Caki2 (cell line): ENCODE measurements at places on chromosomes 2 and 18. TPM values are rescaled to one million over a fixed set of nuclear protein-coding genes. Genes with fewer than 3 reads are reported as not detected.

DNA sequence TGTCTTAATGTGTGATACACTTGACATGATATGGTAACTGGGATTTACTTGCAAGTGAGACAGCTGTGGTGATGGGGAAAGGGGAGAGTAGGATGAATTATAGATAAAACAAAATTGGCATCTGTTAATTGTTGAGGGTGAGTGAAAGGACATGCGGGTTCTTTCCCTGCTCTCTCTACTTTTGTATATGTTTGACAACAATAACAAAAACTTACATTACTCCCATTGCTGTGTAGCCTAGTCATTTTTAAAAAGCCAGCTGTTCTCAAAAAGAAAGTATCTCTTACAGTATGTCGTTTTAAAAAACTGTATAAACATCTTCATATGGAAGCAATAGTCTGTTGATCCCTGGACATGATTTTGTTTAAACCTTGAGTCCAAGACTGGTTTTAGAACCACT lies 117.6 kb downstream of the MYO1B start:
- DNase-seq = no peak

DNA sequence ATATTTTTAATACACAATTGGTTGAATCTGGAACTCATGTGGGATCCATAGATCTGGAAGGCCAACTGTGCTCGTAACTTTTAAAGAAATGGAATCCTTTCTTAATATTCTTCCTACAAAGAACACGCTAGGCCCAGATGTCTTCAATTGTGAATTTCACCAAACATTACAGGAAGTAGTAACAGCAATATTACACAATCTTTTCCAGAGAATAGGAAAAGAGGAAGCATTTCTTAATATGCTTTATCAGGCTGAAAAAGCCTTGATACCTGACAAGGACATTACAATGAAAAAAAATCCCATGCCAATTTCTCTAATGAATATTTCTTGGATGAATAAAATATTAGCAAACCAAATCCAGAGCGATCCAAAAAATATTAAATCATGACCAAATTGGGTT lies 80.3 kb upstream of the HAAO start:
- DNase-seq = no peak

- no peak for DNase-seq
Observed at GRCh38 chr18:3679241-3679640, 229.3 kb downstream of the TGIF1 start.

DNA sequence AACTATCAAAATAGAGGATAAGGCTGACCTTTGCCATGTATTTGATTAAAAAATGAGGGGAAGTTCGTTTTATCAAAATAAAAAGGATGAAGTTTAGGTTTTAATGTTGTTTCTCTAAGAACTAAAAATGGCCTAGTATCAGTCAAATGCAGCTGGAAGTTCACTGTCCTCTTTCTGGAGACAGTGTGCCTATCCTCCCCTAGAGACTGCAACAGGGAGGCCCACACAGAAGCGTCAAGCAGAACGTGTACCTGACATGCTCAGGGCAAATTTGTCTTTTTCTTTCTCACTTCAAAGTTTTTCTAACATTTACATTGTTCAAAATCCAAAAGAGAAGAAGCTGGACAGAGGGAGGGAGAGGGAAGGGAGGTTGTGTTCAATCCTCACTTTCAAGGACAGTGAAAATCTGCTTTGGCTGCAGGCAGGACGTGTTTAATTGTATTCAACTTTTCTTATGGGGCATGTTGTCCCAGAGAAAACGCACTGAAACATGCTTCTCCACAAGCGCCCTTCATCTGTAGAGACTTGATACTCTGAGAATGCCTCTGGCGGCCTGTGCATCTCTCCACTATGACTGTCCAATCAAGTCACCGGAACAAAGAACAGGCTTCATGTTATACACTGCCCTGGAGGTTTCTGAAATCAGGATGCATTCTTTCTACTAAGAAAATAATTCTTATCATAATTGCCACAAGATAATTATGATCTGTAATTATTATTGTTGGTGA lies 65.1 kb downstream of the FAM210A start:
- DNase-seq = no peak

DNA sequence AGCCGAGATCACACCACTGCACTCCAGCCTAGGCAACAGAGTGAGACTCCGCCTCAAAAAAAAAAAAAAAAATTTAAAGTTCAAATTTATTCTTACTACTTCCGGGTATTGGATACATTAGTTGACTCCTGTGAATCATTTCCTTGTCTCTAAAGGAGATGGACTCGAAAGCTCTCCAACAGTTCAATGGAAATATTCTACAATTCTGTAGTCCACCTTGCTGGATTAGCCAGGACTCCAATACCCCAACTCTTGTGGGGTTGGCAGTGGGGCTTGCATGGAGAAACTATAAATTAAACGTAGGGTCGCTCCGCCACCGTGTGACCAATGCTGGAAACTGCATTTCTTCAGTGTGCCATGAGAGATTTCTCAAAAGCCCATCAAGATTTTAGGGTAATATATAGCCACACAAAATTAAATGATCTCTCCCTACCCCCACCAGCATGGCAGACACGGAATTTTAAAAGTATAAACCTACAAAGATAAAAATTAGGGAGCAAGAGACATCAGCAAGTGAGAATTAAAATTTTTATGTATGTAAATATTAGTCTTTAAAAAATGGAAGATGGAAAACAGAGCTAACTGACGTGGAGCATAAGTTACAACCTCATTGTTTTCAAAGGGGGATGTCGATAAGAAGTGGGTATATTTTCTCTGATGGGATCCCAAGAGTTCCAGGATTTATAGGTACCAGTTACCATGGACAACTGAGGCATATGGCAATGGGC lies 27.8 kb upstream of the GAREM2 start:
- peak; percentile 75 for DNase-seq

GRCh38 chr2:147083664-147084063 lies 761.2 kb upstream of the ACVR2A start:
- DNase-seq = no peak

DNA sequence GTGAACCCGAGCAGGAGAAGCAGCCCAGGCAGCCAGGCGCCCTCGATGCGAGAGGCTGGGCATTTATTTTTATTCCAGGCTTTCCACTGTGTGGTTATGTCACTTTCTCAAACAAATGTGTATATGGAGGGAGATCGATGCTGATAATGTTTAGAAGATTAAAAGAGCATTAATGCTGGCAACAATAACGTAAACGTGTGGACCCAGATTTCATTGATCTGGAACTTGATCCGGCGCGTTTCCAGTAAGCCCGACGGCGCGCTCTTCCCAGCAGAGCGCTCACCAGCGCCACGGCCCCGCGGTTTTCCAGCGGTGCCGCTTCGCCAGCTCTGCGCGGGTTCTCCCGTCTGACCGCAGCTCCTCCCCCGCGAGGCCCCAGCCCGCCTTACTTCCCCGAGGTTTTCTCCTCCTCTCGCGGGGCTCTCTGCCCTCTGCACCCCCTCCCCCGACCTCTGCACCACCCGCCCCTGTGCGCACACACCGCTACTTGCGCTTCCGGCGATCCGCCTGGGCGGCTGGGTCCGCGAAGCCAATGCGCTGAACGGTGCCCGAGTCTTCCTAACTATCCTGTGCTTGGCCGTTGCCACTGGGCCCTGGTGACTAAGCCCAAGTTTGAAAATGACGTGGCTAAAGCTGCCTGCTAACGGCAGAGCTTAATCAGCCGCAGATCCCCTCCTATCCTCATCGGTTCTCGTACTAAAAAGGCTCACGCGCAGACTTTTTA lies 6.1 kb downstream of the ONECUT2 start:
- no peak for DNase-seq

DNA sequence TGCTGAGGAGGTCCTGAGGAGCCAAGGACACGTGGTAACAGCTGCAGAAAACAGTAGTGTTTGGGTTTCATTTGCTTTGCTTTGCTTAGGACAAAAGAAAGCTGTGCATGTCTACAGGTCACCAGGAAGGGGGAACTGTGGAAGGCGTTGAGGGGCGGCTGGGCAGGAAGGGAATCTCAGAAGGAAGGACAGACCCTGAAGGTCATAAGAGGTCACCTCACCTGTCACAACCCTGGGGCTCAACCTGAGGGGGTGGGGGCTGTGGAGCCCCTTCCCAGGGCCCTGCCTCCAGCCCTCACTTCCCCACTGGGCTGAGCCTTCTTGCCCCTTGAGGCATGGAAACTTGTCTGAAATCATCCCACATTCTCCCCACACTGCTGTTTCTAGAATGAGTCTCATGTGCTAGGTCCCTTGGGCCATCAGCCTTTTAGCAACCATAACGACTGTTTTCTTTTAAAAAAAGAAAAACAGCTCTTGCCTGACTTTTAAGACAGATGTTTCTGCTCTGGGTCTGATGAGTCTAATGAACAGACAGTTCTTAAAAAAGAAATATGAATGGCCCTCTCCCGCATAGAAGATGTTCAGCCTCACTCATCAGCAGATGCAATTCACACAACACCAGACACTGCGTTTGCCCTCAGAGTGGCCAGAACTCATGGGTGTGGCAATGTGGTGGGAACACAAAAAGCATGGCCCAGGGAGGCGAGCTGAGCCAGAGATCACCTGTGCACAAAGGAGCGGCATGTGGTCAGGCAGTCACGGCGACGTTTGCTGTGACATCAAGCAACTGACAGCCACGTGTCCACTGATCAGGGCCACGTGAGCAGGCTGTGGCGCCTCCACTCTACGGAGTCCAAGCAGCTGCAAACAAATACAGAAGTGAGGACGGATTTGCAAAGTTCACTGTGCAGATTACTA lies 84.0 kb downstream of the SEPTIN10 start:
- no peak for DNase-seq

GRCh38 chr2:121346859-121347258 lies 61.9 kb upstream of the TFCP2L1 start:
- no peak for DNase-seq

- no peak for DNase-seq
Observed at GRCh38 chr2:239369631-239370161, 31.1 kb downstream of the HDAC4 start.

DNA sequence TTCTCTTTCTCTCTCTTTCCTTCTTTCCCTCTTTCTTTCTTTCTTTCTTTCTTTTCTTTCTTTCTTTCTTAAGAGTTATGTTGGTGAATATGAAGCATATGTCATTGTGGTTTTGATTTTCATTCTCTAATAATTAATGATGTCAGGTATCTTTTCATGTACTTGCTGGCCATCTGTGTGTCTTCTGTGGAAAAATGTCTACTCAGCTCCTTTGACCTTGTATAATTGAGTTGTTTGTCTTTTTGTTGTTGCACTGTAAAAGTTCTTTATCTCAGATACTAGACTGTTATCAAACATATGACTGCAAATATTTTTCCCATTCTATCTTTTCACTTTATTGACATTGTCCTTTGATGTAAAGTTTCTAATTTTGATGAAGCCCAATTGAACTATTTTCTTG lies 645.1 kb downstream of the CNTNAP5 start:
- no peak for DNase-seq

- no peak for DNase-seq
Observed at GRCh38 chr2:21254170-21254965, 130.6 kb downstream of the TDRD15 start.

DNA sequence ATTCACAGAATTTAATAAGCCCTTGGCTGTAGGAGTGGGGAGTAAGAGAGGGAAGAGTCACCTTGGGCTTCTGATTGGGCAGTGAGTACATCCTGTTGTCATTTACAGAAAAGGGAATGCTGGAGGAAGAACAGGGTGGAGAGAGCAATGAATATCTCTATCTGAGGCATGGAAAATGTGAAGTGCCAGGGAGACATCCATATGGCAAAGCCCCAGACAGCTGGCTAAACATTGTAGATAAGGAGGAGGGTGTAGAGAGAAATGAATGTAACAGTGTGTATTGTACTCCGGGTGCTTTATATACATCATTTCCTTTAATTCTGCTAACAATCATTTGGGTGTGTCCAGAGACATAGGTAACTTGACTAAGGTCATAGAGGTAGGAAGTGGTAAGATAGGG lies 103.5 kb downstream of the UPP2 start:
- DNase-seq = no peak

DNA sequence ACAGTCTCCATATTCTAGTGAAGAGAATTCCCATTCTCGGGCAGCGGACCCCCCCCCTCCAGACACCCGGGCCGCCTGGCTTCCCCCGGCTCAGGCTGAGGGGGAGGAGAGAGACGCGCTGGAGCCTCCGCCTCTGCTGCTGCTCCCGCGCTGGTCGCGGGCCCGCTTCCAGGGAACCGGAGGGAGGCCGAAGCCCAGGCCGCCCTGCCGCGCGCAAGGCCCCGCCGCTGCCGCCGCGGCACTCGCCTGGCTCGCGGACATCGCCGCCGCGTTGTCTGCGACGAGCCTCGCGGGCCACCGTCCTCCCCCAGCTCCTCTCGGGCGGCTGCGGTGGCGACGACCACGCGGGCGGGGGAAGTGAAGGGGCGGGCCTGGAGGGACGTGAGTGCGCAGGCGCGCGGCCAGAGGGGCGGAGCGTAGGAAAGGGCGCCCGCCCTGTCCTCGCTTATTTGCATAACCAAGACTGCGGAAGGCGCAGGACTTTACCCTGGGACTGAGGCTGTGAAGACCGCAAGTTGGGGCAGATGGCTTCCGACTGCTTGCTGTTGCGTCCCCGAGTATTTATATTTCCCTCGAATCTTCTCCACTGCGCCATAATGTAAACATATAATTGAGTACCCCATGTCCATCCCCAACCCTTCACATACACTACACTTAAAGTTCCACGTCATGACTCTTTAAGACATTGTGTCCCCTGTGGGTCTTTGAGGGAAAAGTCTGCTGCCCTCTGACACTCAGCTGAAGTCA lies at the start of gene ARL5A:
Gene ARL5A, minus strand, starts transcription at position 279 of the 747 bp plus-strand sequence. Its CDS starts 245 bp downstream, at position 34.
- DNase-seq = peak; percentile 93

GRCh38 chr2:37599688-37600525 lies 71.5 kb downstream of the CDC42EP3 start:
- no peak for DNase-seq

DNA sequence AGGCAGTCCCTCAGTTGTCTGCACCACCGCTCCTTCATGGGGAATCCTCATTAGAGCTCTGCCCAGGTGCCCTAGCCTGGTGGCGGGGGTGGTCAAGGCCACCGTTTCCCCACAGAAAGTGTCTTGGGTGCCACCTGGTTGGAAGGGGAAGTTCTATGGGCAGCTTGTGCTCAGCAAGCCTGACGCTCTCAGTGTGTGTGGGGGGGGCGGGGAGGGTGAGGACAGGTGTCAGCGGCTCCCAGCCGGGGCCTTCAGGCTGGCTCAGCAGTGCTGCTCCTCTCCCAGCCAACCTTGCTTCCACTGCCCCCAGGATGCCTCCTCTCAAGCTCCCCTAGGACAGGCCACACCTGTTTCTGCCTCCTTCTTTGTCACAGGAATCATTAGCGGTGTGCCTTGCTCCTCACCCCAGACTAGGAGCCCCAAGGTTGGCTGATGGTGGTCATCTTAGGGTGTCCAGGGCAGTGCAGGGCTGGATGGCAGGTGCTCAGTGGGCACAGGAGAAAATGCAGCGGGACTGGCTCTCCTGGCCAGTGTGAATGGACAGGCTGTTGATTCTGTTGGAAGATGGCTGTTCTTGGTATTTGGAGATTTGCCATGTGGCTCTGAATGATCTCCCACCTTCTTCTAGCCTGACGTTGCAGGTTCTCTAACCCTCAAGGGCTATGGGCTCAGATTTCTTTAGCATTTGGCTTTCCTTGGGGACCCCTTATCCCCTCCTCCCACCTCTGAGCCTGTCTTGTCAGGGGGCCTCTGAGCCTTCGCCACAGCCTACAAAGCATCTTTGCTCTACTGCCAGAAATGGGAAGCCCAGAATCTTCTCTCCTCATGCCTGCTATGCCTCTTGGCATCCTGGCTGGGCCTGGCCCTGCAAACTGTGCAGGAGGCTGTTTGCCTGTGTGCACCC lies 185.8 kb upstream of the HS6ST1 start:
- no peak for DNase-seq

- DNase-seq = no peak
Observed at GRCh38 chr2:176237456-176237855, 31.8 kb upstream of the MTX2 start.

SCN9A gene
- 0.95 and 2.2 TPM in 2 replicates for total RNA-seq

GATA6 gene
- total RNA-seq = 6.7 and 8.4 TPM in 2 replicates

CIB4 gene
- not detected in 2 replicates for total RNA-seq

CYBRD1 gene
- total RNA-seq = not detected in 2 replicates

TLX2 gene
- not detected in 2 replicates for total RNA-seq
